T-helper 22 cell (primary cell): ENCODE measurements at places on chromosomes 5 and 9.

DNA sequence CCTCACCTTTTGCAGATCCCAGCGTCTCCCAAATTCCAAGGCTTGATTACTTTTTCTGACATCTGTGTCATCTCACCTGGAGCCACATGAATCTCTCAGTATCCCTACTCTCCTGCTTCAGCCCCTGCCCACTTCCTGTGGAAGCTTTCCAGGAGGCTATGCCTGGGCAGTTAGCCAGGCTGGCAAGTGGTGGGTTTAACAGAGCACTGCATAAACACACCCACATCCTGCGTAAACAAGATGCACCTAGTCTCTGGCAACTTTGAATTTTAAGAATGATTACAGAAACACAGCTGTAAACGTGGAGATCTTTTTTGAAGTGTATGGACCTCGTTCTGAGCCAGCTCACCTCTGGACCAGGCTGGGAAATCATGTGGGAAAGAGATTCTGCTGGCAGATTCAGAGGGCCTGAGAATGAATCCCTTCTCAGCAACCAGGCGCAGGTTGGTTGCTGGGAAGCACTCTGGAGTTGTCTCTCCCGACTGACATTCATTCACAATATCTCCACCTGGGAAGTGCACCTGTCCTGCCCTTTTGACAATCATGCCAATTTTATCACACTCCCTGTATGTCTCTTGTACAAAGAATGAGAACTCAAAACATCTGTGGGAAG is 55.7 kb upstream of the FANCC start:
- DNase-seq: no peak

- no peak for DNase-seq
These were observed 55.8 kb upstream of the PTCH1 start for GRCh38 chr9:95572381-95573151.

GRCh38 chr5:141853895-141854626 is 24.1 kb downstream of the PCDH1 start:
- no peak for DNase-seq

- DNase-seq: no peak
These were observed 198.6 kb upstream of the SH3GL2 start for GRCh38 chr9:17380126-17380861.

GRCh38 chr9:38233796-38234355 is 158.6 kb upstream of the ALDH1B1 start:
- no peak for DNase-seq

GRCh38 chr5:132064738-132065331 is 4.4 kb downstream of the IL3 start:
- peak; percentile 41 for DNase-seq

DNA sequence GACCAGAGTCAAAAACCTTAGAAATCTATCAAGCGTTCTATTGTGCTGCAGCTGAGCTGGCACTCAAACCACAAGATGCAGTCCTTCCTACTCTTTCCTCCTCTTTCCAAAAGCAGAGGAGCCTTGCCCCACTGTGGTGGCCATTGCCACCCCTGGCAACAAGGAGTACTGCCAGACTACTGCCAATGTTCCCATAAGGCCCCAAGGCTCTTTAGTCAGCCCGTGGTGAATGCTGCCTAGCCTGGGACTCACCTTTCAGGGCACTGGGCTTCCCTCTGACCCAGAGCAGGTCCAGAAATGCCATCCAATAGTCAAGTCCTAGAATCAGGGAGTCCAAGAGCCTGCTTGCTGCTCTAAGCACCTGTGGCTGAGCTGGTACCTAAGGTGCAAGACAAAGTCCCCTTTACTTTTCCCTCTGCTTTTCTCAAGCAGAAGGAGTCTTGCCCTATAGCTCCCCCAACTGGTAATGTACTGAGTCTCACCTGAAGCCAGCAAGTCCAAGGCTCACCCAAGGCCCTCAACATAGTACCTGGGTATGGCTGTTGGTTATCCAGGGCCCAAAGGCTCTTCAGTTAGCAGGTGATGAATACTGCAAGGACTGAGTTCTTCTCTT is 219.4 kb downstream of the ATPSCKMT start:
- DNase-seq: no peak

DNA sequence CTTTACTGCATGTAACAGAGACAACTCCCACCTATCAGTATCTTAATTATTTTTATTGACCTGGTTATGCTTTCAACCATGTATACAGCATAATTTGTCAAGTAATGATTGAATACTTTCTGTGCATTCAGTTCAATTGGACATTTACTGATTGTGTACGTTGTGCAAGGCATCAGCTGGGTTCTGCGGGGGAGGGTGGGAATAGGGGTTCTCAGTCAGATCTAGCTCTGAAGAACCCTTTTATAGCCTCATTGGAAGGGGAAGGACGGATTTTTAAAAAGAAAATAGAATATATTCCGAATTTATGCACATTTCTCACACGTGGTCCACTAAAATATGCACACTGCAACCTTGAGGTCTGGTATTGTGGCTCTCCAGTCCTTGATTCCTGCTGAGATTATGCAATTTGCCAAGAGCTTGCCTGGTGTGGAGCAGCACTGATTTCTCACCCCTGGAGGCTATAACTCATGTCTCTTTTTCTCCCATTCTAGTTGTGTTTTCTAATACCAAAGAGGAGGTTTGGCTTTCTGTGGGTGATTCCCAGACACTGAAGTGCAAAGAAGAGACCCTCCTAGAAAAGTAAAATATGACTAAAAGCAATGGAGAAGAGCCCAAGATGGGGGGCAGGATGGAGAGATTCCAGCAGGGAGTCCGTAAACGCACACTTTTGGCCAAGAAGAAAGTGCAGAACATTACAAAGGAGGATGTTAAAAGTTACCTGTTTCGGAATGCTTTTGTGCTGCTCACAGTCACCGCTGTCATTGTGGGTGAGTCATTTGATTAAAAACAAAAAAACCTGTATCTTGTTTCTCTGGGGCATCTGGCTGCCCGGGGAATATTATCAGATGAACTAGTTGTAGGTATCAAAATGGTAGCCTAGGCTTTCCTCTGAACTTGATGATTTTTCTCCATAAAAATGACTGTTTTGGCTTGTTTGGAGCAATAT is 1.7 kb downstream of the SLC1A3 start:
- no peak for DNase-seq

DNA sequence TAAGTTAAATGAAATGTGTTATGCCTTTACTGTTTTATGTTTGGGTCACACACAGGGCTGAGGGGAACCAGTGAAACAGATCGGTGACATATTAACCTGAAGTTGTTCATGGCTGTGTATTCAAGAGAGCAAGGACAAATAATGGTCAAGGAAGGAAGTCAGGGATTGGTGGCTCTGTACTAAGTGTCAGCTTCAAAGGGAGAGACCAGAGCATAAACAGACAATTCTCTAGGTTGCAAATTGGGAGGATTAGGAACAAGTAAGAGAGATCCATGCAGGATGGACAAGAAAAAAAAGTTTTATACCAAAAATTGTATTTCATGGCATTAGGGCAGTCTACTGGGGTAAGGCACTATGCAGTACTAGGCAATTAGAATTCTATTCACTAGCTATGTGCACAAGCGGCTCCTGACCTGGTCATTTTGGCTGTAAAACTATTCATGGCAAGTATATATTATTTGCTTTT is 156.3 kb downstream of the PLPPR1 start:
- no peak for DNase-seq

DNA sequence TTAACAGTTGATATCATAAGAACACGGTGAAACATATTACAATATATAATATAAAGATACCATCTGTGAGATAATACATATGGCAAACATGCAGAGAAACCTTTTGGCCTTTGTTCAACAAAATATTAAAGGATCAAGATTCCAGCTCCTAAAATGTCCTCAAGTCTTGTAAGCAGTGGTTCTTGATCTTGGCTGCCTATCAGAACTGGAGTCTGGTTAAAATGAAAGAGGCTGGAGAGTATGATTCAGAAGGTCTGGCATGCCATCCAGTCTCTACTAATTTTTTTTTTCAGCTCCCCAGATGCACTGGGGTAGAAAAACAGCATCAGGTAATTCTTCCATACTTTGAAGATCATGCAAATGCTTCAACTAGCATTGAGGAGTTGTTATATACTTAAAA is 83.2 kb downstream of the TNC start:
- DNase-seq: no peak
